ENCODE measurements at places on chromosomes 5 and 9.
A peak's percentile ranks its signal among the peaks of the same experiment; 100 is the strongest.

- no peak for DNase-seq
These were observed 111.5 kb upstream of the EQTN start for GRCh38 chr9:27408482-27408881.

GRCh38 chr9:86892576-86892975 lies 54.7 kb downstream of the GAS1 start:
- no peak for DNase-seq

GRCh38 chr5:153792305-153792704 lies 246.4 kb downstream of the FAM114A2 start:
- DNase-seq = no peak

DNA sequence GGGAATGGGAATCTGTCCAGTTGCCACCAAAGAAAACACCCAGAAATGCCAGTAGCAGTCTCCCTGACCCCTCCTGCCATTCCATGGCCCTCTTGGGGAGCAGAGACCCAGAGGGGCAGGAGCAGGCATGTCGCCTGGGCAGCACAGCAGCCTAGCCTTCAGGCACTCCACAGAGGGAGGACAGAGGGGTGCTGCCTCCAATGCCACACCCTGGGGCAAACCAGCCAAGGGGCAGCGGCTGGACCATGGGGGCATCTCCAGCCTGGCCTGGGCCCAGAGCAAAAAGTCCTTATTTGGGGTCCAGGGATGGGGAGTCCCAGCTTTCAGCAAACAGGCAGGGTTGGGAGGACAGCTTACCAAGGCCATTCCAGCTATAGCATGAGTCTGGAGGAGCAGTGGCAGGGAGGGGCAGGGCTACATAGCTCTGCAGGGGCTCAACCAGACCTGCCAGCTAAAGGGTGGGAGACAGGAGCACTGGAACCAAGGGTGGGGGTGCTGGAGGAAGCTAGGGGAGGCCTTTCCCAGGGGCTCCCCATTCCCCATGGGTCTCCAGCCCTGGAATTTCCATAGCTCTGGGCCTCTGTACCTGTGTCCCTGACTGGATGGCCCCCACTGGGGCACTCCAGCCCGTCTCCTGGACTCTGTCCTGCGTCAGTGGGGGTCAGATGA lies 6.7 kb downstream of the BRD3 start:
- DNase-seq = peak; percentile 16

GRCh38 chr5:73890569-73890968 lies 264.6 kb downstream of the ARHGEF28 start:
- DNase-seq = no peak

GRCh38 chr9:6007058-6007769 lies 8.2 kb downstream of the RANBP6 start:
- peak; percentile 68 for DNase-seq

- DNase-seq = no peak
These were observed 101.3 kb downstream of the C9orf152 start for GRCh38 chr9:110106661-110107060.

DNA sequence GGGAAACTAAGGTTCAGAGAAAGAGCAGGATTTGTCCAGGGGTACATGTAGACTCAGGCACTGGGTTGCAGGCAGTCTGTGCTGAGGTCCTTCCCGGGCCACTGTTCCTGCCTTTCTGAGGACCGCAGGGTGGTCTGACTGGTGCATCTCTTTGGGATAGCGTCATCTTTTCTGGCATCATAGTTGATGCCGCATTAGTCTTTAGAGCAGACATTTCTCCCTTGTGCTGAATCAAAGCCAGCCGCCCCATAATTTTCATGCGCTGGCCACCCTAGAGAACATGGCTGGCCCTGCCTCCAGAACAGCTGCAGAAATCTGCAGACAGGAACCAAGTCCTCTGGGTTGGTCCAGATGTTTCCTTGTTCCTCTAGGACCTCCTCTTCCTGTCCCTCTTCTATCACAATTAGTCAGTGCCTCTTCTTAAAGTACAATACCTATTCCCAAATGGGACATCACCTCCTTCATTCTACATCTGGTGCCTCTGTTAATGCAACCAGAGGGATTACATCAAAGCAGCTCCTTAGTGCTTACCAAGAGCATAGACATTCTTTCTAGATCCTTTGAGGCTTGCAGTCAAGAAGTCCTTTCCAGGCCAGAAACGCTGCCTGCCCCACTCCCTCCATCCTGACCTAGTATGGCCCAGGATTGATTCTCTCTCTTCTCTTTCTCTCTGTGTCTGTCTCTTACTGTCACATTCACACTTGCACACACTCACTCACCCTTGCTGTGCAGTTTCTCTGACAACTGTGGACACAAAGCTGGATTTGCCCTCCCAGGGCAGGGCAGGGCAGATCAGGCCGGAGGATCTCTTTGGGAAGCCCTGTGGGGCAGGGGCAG lies 42.0 kb upstream of the ORM1 start:
- DNase-seq = no peak

DNA sequence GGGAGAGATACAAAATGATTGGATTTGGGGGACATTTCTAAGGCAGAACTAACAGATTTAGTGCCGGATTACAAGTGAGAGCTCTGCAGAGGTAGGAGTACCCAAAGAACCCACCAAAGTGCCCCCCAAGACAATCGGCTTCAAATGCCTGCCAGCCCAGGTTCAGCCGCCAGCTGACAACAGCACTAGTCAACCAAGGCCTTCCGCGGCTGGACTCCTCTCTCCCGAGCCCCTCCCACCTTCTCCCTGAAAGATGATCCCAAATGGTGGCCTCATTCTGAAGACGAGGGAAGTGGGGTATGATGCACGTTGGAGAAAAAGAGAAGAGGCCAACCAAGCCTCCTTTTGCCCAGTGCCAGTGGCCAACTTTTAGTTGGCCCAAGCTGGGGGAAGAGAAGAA lies 210.4 kb upstream of the SLC30A5 start:
- DNase-seq = no peak

All from GM12891 (cell line).